ENCODE measurements at places on chromosomes 7 and 10. TPM values are rescaled to one million over a fixed set of nuclear protein-coding genes. Genes with fewer than 3 reads are reported as not detected.

- ATAC-seq = no peak
Measured at GRCh38 chr10:8312781-8313180, 258.3 kb downstream of the GATA3 start.

DNA sequence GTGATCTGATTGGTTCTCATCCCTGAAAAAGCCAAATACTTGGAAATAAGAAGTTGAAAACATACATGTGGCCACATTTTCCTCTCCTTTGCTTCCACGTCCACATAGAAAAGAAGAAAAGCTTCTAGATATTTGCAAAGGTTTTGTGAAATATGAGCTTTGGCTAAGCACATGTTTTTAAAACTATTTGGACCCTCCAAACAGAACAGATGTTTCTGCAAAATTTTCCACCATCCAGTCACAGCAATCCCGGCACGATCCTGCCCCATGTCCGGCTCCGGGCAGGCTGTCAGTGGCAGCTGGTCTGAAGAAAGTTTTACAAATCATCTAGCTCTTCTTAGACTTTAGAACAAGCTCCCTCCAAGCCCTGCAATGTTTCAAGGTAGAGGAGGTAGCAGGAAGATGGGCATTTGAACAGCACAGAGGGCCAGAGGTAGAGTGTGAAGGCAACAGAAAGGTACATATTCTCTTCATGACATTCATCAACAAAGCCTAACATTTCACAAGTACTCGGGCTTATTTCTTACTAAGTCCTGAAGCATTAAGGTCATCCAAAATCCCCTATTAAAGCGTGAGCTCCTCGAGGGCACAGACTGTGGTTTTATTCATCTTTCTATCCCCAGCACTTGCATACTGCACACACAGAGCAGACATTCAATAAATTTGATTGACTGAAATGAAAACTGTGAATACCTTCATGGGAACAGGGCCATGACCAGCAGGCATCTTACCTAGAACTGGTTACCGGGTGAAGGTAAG is 110.1 kb downstream of the JAZF1 start:
- ATAC-seq = peak; percentile 65

DNA sequence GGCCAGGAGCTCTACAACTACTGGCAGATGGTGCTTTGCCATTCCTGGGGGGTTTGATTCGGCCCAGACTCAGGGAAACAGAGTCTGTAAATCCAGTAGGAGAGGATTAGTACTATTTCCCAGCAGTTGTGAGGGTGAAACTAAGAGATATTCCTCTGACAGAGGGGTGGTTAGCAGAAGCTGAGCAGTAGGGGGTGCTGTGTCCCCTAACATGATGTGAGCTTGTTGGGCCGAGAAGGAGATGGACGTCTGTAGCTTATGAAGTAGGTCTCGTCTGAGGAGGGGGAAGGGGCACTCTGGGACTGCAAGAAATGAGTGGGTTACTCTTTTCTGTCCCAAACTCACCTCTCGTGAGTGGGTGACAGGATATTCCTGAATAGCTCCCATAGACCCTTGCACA is 179.2 kb upstream of the MBL2 start:
- ATAC-seq = no peak

DNA sequence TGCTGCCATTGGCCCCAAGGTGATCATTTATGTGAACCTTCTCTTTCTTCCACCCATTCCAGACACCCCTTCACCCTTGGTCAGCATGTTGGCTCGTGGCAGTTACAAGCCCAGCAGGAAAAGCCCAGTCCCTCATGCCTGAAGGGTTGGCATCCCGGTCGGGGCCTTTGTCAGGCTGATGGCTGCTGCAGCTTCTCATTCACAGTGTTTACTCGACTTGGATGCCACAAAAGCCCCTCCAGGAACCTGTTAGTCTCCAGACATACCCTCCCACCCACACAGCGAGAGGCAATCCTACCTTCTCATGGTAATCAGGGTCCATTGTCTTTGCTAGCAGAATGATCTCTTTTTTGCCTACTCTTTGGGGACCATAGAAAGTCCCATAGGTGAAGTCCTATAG is 200.8 kb upstream of the PFKP start:
- no peak for ATAC-seq

GRCh38 chr10:133180965-133181639 is 21.1 kb downstream of the KNDC1 start:
- no peak for ATAC-seq

DNA sequence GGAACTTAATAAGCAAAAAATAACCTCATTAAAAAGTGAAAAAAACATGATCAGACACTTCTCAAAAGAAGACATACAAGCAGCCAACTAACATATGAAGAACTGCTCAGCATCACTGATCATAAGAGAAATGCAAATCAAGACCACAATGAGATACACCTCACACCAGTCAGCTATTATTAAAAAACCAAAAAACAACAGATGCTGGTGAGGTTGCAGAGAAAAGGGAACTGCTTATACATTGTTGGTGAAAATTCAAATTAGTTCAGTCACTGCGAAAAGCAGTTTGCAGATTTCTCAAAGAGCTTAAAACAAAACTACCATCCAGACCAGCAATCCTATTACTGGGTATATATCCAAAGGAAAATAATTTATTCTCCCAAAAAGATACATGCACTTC is 513.3 kb downstream of the MDFIC start:
- no peak for ATAC-seq

GRCh38 chr7:322111-322671 is 32.2 kb downstream of the FOXL3 start:
- ATAC-seq = peak; percentile 80

DNA sequence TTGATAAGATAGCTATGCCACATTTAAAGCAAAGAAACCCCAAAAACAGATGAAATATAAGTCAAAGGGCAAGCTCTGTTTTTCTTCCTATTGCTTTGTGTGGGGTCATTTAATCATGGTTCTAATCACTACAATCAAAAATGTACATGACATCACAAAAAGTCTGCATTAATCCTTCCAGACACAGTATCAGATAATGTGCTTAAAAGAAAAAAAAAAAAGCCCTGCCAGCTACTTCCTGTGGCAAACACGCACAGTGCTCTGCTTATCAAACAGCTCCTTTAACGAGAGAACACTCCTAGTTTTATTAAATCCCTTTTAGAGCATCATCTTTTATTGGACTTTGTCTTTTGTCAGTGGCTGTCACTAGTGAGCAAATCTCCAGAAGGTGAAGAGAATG is 1005.8 kb downstream of the GATA3 start:
- ATAC-seq = no peak

GRCh38 chr10:51001587-51001986 is 72.7 kb upstream of the PRKG1 start:
- ATAC-seq = peak; percentile 42

DNA sequence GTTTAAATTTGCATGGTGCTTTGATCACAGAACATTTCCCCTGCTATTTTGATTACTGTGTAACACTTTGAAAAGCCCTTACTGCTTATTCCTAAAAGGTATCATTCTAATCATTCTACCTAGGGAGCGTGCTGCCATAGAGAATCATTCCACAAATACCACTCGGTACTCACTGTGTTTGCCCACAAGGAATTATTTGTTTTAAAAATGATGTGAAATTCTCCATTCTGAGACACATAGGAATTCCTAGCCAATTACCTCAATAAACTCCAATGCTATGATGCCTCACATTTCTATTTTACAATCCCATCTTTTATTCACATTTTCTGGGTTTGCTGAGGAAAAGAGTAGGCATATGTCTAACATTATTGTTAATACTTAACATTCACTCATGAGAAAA is 16.2 kb upstream of the TES start:
- no peak for ATAC-seq

GRCh38 chr10:4514445-4515108 is 311.4 kb upstream of the AKR1E2 start:
- peak; percentile 82 for ATAC-seq

DNA sequence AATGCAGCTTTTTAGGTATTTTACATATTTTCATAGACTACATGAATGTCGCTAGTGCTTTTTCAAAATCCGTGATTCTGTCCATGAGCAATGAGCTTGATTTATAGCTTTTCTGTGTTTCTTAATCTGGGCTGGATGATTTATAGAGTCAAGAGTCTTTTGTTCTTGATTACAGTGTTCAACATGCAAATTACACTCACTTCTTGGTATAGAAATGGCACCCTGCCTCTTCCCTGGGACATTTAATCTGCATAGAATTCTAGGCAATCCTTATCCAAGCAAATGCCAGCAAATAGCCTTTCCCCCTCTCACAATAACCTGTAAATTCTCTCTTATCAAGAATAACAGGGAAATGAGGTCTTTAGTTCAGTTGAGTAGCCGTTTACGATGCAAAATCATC is 246.2 kb upstream of the SEMA3C start:
- ATAC-seq = no peak

GRCh38 chr7:116629051-116629463 is 42.9 kb upstream of the MET start:
- ATAC-seq = no peak

GRCh38 chr10:3982746-3983442 is 197.9 kb upstream of the KLF6 start:
- no peak for ATAC-seq

- ATAC-seq = no peak
Measured at GRCh38 chr7:115122388-115122787, 200.5 kb downstream of the MDFIC start.

DNA sequence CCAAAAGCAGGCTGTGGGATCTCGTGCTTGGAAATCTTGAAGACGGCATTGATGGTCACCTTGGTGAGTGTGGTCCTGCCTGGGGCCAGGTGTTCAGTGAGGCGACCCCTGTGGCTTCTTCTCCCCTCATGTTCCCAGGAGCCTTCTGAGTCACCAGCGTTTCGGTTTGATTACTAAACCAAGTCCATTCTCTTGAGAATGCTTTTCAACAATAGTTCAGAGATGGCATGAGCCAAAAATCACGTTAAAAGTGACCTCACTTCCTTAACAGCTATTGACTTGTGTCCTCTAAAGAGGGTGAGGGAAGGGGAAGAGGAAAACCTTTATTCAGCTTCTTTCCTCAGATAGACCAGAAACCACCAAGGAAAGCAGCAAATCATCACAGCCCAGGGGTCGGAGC is 315.2 kb downstream of the GATA3 start:
- no peak for ATAC-seq

DNA sequence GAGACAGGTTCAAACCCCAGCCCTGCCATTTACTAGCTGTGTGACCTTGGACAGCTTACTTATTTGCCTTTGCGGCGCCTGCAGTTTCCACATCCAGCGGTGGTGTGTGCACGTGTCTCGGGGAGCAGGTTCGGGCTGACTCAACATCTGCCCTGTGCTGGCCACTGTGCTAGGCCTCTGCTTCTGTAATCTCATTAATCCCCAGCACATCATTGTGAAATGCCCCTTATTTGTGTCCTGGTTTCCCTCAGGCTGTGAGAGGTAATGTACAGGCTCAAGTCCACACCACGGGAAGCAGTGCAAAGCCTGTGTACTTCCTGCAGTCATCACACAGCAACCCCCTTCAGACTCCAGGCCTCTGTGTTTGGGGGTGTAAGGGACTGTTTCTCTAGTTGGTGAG is 285.7 kb downstream of the RPS24 start:
- ATAC-seq = no peak

GRCh38 chr10:132518572-132519381 is 18.8 kb upstream of the INPP5A start:
- no peak for ATAC-seq

DNA sequence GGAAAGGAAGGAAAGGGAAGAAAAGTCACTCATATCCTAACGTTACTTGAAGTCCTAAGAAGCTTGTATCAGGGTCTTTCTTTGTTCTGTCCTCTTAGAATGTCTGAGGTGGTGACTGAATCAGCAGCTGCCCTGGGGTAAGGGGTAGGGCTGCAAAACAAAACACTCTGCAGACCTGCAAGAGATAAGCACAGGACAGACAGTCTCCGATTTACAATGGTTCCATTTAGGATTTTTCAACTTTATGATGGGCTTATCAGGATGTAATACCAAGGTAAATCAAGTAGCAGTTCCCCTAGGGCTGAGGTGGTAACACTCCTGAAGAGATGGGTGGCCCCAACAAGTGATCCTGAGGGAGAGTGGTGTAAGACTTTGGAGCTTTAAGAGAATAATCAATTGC is 16.5 kb downstream of the KDM7A start:
- ATAC-seq = no peak

DNA sequence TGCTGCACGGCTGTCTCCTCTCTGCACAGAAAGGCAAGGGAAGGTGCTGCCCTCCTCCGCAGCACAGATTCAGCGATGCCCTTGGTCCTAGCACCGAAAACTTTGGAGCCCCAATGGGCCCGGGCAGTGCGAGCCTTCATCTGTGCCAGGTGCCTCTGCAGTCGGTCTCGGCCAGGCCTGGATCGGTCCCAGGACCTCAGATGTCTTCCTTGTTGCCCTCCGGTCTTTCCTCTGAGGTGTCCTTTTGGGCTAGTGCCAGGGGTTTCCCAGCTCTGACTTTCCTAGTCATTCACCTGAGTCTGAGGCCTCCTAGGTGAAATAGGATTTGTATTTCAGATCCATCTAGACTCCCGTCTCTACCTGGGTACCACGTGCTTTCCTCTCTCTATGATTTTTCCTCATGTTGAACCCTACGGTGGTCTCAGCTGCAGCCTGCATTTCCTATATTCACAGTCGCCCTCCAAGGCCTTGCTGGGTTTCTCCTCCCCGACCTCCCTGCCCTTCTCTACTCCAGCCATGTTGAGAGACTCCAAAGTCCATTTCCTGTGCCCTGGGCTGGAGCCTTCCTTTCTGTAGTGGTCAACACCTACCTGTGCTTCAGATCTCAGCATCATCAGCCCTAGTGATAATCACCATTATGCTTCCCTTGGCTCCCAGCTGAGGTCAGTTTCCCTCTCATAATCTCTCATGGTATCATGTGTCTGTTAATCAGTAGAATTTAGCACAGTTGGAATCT is 92.0 kb upstream of the PRSS58 start:
- no peak for ATAC-seq

DNA sequence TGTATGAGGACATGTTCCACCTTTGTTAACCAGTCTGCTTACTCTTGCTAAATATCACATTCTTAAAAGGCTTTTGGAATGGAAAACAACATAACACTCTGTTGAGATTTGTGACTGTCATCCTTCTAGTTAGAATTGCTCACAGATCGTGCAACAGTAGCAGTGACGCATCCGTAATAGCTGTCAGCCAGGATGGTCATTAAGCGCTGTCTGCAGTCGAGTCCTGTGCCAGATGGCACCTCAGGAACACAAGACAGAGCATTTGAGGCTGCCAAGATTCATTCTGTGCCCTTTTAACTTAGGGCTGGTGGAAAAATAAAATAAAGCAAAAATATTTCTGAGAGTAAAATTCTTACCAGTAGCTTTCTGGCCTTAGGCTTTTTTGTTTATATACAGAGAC is 348.6 kb downstream of the ANKRD7 start:
- no peak for ATAC-seq

DNA sequence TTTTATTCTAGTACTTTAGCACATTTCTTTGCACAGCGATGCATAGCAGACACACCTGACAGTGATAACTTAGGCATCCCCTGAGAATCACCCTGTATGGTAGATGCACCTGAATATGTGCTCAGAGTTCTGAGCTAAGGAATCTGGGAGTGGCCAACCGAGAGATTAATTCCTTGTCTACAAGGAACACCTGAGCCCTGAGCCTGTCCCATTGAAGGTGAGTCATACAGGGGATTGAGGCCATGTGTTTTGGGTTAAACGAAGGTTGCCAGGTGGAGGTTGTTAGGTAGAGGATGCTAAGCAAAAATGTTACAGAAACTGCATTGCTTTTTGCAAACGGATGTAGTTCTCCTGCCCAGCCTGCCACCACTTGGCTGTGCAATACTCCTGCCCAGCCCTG is 128.9 kb downstream of the AMPH start:
- no peak for ATAC-seq

The FAM25A gene
- total RNA-seq = not detected

The CYP2C19 gene
- total RNA-seq = not detected

The LIPN gene
- total RNA-seq = not detected

The HABP2 gene
- total RNA-seq = not detected

The PRKAR2B gene
- total RNA-seq = 138 TPM

The C7orf33 gene
- total RNA-seq = not detected

The ANKRD2 gene
- 0.54 TPM for total RNA-seq

The TMEM209 gene
- total RNA-seq = 9.3 TPM

The KIF20B gene
- total RNA-seq = 3.0 TPM
